Hematopoietic multipotent progenitor cell treated with erythropoietin and hydrocortisone succinate and interleukin-3 and kit ligand, for 15 days (in vitro differentiated cells): ENCODE measurements at places on chromosomes 3 and 15.

DNA sequence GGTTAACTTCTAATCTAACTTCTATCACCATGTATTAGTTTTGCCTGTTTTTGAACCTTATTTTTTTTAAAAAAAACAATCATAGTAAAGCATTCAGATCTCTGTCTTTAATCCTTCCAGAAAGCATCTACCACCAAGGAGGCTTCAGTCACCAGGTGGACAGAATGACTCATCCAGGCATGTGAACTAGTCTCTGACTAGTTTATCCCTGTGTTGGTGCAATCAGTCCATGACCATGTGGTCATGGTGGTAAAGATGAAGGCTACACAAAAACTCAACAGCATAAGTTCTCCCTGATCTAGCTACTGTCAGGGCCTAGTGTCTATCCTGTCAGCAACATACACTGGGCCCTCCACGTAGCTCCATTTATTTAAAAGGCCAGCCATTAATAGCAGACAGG is 750.6 kb downstream of the AGBL1 start:
- DNase-seq: no peak

GRCh38 chr3:4493941-4494894 is 1.1 kb downstream of the ITPR1 start:
- no peak for DNase-seq

DNA sequence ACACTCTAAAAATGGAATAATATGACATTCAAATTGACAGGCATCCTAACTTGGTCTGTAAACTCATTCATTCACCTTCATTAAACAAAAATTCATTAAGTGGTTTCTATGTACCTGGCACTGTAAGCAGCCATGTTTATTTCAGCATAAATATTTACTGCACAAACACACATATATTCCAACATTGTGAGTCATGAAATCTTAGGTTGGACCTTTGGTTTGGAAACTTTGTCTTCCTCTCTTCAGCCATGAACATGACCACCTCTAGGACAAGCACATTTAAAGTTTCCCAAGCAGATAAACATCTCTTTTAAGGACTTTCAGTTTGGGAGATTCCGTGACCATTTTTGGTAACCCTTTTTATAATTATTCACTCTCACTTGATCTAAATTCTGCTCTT is 131.8 kb downstream of the TPRG1 start:
- DNase-seq: no peak

DNA sequence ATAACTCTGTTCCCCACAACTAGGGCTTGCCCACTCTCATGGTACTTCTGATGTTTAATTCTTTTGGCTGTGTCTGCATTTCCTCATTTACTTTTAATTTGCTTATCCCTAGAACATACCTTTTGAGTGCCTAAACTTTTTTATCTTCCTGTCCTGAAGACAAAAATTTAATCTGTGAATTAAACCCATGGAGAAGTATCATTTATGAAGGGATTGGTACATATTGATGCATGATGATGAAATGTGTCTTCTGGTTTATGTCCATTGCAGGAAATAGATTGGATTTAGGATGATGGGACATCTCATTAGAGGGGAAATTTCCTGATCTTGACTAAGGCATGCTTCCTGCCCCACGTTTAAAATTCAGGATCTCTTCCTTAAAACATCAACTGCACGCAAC is 109.5 kb downstream of the PGPEP1L start:
- no peak for DNase-seq

DNA sequence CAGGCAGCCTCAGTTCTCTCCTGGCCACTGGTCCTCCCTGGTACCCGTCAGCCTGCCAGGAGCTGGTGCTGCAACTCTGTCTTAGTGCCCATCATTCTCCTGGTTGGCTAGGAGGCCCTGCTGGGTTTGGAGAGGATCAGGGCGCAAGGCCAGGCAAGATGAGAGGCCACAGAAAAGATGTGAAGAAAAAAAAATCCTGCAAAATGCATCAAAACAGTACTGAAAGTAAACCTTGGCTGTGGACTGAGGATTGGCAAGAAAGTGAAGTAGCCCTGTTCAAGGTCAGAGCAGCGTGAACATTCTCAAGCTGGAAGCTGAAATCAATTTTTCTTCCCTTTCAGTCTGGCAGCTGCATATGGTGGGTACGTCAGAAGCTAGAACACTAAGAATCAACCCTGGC is 74.2 kb downstream of the GTF2E1 start:
- no peak for DNase-seq

DNA sequence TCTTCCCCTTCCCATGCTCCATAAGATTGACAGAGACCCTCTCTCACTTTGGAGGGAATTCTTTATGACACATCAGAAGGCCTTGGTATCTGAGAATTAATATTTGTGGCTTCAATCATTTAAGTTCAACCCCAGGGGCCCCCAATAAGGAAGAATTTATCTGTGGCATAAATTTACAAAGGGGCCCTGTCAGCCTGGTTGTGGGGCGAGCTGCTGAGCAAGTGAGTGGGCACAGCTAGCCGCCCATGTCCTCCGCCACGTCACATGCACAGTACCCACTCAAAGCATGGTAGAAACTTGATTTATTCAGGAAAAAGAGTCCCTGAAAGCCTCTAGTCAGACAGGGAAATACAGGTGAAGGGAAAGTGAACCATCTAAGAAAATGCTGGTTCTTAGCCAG is 13.3 kb downstream of the PLXNB1 start:
- DNase-seq: no peak

DNA sequence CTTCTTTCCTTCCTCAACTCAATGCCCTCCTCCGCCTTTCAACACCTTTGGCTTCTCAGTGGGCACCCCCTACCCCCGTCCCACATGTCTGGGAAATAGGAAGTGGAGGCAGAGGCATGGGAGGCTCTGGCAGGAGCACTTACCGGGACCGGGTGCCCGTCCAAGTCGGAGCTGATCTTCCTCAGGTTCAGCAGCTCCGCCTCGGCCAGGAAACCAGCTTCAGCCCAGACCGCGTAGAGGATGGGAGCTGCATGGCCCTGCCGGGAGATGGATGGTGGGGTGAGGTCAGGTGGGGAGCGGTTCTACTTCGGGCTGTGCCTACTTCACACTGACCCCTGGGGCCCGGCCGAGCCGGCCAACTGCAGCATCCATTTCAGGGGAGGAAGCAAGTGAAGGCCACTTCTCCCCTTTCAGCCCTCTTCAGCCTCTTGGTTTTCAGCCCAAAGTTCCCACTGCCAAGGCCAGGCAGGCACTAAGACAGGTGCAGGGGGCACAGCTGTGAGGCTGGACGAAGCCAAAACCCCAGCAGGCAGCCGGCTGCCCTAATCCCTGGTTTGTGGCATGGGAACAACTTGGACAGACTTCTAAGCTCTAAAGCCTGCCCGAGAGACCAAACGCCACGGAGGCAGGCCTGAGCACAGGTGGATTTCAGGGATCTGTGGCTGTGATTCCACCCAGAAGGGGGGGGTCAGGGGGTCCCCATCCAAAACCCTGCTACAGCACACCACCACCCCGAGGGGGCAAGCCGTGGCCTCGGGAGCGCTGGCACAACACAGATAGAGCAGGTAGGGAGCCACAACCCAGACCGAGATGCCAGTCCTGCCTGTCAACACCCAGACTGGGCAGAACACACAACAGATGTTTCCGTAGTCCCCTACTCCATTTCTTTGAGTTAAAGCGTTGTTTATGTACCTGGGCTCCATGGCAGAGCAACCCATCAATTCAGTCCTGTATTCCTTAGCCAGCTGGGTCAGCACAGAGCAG is 14.5 kb downstream of the TKT start:
- no peak for DNase-seq

DNA sequence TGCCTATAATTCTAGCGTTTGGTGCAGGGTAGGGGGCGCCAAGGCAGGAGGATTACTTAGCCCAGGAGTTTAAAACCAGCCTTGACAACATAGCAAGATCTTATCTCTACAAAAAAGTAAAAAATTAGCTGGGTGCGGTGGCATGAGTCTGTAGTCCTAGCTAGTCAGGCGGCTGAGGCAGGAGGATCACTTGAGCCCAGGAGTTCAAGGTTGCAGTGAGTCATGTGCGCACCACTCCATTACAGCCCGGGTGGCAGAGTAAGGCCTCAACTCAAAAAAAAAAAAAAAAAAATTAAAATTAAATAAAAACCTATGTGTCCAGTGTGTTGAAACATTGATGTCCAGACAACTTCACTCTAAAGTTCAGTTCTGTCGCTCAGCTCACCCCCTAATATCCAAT is 78.2 kb upstream of the SOX2 start:
- DNase-seq: no peak

- no peak for DNase-seq
Observed at GRCh38 chr3:64501298-64501906, 186.4 kb downstream of the ADAMTS9 start.

GRCh38 chr3:191005790-191006189 is 143.3 kb upstream of the GMNC start:
- DNase-seq: no peak

DNA sequence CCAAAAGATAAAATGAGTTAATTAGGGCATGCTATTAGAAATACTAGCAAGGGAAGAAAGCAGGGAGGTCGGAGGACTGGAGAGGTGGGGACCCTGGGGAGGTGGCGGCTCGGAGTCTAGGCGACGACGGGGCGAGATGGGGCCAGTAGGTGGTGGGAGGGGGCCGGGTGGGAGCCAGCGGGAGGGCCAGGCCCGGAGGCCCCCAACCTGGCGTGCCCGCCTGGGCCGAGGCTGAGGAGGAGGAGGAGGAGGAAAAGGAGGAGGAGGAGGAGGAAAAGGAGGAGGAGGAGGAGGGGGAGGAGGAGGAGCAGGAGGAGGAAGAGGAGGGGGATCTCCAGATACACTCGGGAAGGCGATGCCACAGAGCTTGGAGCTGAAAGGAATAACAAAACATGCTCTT is 426.2 kb downstream of the NR2F2 start:
- no peak for DNase-seq

GRCh38 chr3:16801698-16802097 is 83.1 kb upstream of the PLCL2 start:
- no peak for DNase-seq

GRCh38 chr3:179942553-179943075 is 94.1 kb downstream of the PEX5L start:
- no peak for DNase-seq

DNA sequence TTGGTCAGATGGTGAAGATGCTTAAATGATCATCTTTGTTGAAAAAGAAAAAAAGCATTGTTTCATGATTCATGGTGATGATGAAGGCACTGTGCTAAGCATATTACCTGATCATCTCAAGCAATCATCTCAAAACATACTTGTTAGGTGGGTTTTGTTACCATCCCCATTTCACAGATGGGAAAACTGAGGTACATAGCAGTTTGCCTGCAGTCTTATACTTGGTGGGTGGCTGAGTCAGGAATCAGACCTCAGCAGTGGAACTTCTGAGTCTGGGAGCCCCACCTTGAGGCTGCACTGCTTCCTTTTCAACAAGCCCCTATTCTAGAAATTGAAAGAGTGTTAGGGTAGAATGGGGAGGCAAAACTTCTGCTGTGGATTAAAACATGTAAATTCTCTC is 341.1 kb downstream of the THSD4 start:
- DNase-seq: no peak

DNA sequence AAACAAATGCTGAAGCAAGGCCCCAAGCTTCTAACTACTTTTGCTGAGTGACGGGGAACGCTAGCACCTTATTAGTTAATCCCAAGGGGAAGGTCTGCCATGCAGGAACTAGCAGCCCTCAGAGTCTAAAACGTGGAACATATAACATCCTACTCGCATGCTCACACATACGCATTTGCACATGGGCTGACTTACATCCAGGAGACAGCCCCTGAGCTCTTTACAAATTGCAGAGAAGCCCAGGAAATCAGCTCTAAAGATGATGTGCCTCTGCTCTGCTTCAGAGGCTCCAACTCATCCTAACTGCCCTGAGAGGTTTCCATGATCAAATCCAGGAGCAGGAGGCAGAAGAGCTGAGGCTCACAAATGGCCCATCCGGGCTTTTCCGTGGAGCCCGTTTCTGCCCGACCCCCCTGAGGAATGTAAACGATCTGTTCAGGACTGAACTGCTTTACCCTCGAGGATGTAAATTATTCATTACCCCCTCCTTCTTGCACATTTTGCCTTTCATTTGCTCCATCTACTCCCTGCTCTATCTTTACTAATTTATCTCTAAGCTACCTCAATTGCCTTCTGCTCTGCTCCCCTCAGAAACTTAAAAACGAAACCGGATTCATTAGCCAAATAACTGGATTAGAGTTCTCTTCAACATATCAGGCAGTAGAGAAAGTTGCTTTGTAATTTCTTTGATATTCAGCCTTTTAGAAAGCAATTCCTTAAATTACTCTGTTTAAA is 141.9 kb upstream of the CCDC54 start:
- DNase-seq: no peak

- DNase-seq: no peak
Observed at GRCh38 chr3:179969525-179969924, 67.2 kb downstream of the PEX5L start.

DNA sequence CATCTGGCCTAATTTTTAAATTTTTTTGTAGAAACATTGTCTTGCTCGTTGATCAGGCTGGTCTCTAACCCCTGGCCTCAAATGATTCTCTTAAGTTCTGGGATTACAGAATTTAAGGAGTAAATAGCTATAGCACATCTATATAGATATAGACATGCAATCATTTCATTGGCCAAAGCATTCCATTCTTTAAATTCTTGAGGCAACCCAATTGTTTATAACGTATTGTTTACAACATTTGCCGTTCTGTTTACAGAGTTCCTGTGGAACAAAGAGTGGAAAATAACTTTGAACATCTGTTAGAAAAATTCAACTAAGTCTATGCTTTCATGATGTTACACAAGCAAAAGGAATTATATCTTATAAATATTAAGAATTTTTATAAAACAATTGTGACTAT is 205.2 kb upstream of the ROBO2 start:
- no peak for DNase-seq

DNA sequence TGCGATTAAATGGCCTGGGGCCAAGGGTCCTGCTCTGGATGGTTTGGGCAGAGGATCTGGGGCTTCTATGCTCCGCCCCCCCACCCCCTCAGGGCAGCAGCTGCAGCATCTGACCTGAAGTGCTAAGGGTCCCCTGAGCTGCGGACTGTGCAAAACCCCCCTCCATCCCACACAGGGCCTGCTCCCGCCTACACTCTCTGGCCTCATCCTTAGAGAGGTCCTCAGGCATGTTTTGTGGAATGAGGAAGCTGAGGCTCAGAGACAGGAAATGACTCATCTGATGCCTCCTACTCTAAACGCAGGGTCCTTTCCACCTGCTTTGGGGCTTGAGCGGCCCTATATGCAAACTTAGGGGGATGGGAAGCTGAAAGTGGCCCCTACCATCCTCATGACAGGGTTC is 59.5 kb upstream of the CTSH start:
- no peak for DNase-seq

DNA sequence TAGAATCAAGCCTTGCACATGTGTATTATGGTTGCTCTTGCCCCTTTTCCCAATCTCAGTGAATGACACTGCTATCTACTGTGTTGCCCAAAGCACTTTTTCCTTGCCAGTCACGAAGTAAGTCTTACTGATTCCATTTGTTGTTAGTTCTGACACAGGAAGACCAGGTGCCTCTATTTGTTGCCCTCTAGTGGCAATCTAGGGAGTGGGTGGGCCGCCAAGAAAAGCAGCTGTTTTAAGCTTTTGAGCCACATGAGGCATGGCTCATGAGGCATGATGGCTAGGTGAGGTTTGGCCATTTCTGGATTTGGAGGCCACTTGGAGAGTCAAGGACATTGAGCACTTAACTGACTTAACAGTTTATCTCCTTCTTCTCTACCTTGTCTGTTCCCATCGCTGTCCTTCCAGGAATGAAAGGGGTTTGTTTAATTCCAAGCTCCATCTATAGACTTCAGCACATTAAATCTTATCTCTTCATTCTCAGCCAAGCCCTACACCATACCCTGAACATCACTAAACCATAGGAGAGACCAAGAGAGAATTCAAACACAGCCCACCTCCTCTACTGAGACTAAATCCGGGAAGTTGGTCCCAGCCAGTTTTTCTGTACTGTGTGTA is 103.1 kb downstream of the HCN4 start:
- peak; percentile 27 for DNase-seq
